ENCODE measurements at places on chromosomes 4 and X.

DNA sequence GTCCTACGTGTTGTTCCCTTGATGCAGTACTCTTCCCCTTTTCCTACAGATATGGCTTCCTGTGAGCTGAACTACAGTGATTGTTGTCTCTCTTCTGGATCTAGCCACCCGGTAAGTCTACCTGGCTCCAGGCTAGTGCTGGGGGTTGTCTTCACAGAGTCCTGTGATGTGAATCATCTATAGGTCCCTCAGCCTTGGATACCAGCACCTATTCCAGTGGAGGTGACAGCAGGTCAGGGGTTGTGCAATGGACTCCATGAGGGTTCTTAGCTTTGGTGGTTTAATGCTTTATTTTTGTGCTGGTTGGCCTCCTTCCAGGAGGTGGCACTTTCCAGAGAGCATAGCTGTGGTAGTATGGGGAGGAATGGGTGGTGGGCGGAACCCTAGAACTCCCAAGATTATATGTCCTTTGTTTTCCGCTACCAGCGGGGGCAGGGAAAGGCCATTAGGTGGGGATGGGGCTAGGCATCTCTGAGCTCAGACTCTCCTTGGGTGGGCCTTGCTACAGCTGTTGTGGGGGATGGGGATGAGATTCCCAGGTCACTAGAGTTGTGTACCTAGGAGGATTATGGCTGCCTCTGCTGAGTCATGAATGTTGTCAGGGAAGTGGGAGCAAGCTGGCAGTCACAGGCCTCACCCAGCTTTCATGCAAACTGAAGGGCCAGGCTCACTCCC lies 121.4 kb upstream of the ANKRD50 start:
- DNase-seq, result no peak

DNA sequence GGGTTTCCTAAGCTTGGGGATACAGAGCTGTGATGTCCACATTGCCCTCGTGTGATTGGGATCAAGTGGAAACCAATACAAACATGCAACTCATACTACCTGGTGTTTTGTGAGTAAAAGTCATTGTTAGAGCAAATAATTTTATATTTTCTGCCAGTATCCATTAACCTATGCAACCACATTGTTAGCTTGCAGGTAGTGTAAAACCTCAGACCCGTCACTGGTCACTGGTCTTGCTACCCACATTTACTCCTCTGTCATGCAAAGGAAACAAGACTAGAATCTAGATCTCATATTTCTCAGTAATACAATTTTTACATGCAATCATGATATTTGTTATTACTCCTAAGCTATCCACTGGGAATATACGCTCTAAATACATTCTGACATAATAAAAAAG lies 324.3 kb upstream of the NDST4 start:
- DNase-seq, result no peak

- no peak for DNase-seq
These were observed 30.8 kb upstream of the FMR1NB start for GRCh38 chrX:147950352-147950751.

DNA sequence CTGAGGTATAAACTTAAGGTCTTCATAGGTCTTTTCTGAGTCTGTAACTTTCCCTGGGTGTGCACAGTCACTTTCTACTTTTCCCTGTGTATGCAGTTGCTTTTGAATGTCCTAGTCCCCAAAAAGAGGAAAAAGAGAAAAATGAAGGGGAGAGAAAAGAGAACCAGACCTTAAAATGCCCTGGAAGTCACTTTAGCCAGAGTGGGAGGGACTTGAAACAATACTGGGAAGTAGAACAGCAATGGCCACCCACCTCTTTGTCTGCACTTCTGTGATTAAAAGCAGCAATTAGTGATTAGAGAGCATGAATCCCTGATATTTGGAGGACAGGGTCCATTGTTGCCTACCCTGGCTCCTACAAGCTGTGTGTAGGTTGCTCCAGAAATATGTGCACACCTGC lies 36.1 kb downstream of the ZCCHC13 start:
- no peak for DNase-seq

GRCh38 chr4:21134994-21135393 lies 434.7 kb downstream of the PACRGL start:
- DNase-seq, result peak; percentile 64

- no peak for DNase-seq
These were observed 68.3 kb upstream of the RBPJ start for GRCh38 chr4:26252349-26253025.

DNA sequence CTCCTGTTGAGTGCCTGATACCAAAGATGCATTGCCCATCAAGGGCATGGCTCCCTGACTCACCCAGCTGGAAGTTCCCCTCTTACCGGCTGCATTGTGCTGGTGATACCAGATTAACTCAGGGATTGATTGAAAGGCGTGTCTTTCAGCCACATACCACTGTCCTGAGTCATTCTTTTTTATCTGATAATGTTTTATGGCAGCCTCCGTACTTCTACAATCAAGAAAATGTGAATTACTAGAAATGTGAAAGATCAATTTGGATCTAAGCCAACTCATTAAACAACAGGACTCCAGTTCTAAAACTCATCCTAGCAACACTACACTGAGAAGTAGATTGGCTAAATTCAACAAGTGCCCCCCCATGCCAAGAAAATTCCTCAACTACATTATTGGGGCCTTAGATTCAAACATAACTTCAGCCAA lies 40.0 kb downstream of the TXK start:
- DNase-seq, result no peak

GRCh38 chr4:101857176-101857575 lies 66.6 kb downstream of the BANK1 start:
- DNase-seq, result no peak

DNA sequence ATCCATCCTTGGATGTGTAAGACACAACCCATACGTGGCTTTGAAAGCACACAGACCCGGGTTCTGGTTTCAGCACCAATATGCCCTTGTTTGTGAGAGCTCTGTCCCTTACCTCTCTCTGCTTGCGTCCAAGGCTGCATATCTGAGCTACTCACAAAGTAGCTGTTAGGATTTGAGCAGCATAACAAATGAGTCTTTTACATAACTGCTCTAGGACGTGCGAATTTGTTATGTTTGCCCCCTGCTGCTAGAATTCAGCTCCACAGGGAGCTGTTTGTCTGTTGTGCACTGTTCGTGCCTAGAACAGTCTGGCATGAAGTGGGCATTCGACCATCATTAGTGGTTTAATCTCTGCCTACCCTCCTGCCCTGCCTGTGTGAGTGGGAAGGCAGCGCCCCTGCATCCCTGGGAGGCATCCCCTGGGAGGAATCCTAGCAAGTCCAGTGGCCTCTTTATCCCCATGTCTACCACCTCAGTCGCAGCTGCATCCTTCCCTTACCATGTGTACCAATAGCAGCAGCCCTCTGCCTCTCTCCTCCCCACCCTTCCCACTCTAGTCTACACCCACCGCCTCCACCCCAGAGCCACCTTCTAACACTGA lies 42.1 kb downstream of the SLC2A9 start:
- DNase-seq, result peak; percentile 49

DNA sequence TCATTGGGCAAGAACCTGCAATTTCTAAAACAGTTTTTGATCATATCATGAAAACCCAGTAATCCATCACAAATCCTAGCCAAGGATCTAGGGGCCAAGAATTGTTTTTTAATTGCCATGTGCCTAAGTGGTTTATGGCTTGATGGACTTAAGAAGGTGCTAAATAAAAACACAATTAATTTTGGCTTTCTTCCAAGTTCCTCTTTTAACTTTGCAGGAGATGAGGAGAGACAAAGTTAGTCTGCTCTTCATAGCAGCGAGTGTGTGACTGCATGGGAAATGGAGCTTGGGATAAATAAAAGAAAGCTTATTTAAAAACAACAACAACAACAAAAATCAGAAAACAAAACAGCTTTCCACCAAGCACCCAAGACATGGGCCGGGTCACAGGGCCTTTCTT lies 41.4 kb downstream of the ARHGEF9 start:
- DNase-seq, result no peak

GRCh38 chrX:150405576-150405975 lies 42.5 kb downstream of the MAMLD1 start:
- DNase-seq, result no peak

- no peak for DNase-seq
These were observed 132.1 kb upstream of the PCDH18 start for GRCh38 chr4:137664416-137664815.

- no peak for DNase-seq
These were observed 584 bp downstream of the GPC3 start for GRCh38 chrX:133984857-133985163.

GRCh38 chr4:22478426-22478825 lies 37.4 kb downstream of the ADGRA3 start:
- no peak for DNase-seq

DNA sequence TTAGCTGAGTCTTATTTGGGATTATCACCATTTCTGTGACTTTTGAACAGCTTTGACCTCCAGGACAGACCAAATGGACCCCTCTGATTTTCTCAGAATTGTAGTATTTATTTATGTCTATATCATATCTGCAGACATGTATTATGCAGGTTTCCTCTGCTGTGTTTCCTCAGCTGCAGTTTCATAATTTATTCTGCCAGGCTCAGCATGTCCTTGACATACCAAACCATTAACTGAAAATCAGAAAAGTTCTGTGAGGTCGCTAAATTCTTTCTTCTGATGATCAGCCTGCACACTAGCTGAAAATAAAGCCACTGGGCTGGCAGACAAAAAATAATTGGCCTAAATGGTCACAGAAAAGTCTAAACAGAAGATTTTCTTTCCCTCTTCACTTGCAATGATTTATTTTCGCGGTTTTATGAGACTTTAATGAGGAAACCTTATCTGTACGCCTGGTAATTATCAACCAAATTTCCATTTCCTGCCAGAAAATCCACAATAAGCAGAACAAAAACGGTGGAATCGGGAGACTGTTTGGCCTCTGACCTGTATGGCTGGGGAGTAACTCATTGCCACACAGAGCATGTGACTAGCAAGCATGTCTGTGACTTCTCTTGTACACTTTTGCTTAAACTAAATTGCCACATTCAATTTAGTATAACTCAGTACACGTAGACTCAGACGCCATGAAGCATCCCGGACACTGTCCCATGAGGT lies 150.9 kb downstream of the ENPP6 start:
- no peak for DNase-seq

DNA sequence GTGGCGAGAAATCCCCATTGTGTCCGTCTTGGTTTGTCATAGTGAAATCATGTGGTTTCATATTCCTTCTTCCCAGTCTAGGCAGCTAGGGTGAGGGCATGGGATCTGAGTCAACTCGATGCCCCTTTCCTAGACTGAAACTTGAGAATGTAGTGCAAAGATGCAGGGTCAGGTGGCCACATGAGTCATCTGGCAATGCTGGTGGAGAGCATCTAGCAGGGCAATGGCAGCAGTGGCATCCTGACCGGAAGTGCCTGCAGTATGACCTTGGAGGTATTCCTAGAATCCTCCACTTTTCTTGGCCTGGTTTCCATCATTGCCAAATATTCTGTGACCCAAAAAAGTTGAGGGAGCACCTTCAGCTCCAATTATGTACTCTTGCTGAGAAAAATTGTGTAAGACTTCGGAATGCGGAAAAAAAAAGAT lies 39.1 kb upstream of the TMEM184C start:
- no peak for DNase-seq

Measured in COR-L47 (cell line).